CD4-positive, alpha-beta T cell treated with Interleukin-12 subunit alpha and Interleukin-12 subunit beta, for 1 hour (primary cell): ENCODE measurements at places on chromosomes 4 and X.
A peak's percentile ranks its signal among the peaks of the same experiment; 100 is the strongest.

- peak; percentile 64 for DNase-seq
Measured at GRCh38 chrX:49915361-49916222, 6.8 kb upstream of the CLCN5 start.

DNA sequence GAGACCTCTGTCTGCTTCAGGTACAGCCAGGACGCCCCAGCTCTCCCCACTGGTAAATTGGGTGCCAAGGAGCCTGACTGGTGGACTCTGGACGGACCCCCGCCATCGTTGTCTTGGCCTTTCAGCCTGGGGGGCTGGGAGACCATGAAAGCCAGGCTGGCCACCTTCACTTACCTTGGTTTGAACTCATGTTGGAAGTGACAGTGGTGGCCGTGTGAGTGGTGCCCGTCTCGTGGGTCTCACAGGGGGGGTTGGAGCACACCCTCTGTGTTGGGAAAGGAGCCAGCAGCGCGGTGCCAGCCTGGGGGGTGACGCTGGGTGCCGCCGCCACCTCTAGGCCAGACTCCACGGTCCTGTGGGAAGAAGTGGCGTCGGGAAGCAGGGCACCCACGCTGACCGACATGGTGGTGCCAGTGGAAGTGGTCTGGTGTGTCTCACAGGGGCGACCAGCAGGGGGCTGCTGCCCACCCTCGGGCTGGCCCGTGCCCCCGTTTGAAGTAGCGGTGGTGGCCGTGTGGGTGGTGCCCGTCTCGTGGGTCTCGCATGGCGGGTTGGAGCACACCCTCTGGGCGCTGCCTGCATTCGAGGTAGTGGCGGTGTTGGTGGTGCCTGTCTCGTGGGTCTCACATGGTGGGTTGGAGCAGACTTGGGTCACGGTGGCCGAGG, 9.6 kb upstream of the RENBP start:
- DNase-seq: no peak

- DNase-seq: no peak
Measured at GRCh38 chr4:136841526-136841925, 690.8 kb downstream of the PCDH18 start.

GRCh38 chr4:110198049-110198434, 373 bp downstream of the ELOVL6 start:
- no peak for DNase-seq

DNA sequence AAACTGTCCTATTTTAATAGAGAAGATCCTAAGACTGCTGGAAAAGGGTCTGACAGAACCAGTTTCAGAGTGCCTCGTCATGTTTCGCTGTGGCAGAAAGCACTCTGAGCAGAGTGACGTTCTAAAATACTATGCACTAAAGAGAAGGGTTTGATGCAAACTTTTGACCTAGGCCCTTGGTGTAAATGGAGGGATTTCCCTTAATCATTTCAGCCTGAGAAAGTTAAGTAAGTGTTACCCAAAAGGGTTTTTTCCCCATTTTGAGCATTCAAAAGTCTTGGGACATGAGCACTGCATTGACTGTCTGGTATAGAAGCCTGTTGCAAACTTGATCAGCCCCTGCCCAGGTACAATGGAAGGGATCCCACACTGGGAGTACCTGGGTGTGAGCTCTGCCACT, 157.5 kb upstream of the ATOH1 start:
- DNase-seq: no peak

DNA sequence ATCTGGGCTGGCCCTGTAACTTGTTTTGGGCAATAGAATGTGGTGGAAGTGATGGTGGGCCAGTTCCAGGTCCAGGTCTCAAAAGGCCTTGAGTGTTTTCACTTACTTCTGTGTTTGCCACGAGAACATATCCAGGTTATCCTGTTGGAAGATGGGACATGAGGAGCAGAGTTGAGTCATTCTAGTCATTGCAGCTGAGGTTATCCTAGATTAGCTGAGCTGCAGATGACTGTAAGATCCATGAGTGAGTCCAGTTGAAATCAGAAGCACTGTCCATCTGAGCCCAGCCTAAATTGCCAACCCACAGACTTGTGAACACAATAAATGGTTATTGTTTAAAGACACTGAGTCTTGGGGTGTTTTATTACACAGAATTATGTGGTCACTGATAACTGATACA, 45.3 kb upstream of the RPS6KA3 start:
- no peak for DNase-seq

- peak; percentile 41 for DNase-seq
Measured at GRCh38 chrX:101287402-101287801, 3.7 kb downstream of the TAF7L start.

GRCh38 chr4:112923516-112923915, 125.9 kb upstream of the ANK2 start:
- no peak for DNase-seq

DNA sequence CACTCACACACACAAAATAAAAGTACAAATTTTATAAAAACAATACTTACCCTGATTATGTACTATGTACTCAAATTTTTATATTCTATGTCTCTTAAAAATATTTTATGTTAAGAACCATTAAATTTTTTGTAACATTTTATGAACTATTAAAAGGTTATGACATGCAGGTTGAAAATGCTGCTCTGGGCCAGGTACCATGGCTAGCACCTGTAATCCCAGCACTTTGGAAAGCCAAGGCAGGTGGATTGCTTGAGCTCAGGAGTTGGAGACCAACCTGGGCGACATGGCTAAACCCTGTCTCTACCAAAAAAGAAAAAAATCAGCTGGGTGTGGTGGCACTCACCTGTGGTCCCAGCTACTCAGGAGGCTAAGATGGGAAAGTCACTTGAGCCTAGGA, 29.4 kb upstream of the SPINK2 start:
- DNase-seq: no peak

DNA sequence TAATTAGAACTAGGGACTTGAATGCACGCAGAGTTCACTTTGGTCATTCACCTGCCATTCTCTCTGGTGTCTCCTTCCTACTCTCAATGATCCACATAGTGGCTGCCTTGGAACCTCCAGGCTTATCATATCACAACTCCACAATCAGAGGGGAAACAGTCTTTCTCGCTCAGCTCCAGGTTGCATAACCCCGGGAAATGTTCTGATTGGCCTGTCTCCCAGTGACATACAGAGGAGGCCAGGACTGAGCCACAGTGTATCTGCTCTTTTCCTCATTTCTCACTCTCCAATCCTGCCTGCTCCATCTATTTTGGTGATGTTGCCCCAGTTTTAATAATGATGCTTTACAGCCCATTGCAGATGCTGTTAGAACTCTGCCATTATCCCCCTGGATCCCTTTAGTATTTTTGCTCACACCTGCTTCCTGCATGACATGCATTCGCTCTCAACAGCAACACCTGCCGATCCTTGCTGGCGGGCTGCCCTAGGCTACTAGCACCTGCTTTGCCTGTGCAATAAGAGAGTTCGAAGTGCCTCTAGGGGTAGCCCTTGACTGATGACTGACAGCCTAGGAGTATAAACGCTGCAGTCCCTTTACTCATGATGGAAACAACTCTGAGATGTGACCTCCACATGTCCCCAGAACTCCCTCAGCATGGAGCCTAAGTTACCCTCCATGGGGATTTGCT, 211.3 kb upstream of the RPS6KA3 start:
- DNase-seq: no peak

DNA sequence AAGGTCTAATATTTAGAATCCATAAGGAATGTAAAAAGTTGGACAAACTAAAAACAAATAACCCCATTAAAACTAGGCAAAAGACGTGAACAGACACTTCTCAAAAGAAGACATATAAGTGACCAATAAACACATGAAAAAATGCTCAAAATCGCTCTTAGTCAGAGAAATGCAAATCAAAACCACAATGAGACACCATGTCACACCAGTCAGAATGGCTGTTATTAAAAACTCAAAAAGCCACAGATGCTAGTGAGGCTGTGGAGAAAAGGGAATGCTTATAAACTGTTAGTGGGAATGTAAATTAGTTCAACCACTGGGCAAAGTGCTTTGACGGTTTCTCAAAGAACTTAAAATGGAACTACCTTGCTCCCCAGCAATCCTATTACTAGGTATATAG, 674.3 kb upstream of the MAGEB2 start:
- DNase-seq: no peak

DNA sequence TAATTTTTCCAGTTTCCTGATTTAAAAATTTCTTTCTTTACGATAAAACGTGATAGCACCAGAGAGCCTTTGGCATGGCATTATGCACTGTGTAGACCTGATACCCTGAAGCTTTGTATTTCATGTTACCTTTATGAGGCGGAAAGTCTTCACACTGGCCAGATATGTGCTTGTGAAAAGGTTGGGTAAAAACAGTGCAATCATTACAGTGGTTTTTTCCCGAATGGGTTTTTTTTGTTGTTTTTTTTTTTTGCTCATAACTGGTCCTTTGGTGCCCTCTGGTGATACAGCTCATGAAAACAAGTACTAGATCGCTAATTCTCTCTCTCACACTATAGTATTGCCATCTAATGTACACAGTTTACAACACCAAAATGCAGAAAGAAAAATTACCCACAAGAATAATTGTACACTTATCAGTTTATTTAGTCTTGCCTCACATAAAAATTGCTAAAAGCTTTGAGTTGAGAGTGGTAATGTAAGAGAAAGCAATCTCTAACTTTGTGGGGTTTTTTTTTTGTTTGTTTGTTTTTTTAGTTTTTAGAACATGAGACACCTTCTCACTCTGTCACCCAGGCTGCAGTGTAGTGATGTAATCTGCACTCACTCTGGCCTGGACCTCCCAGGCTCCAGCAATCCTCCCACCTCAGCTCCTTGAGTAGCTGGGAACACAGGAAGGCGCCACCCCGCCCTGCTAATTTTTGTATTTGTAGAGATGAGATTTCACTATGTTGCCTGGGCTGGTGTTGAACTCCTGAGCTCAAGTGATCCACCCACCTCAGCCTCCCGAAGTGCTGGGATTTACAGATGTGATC, 21.3 kb downstream of the SPCS3 start:
- DNase-seq: peak; percentile 42

DNA sequence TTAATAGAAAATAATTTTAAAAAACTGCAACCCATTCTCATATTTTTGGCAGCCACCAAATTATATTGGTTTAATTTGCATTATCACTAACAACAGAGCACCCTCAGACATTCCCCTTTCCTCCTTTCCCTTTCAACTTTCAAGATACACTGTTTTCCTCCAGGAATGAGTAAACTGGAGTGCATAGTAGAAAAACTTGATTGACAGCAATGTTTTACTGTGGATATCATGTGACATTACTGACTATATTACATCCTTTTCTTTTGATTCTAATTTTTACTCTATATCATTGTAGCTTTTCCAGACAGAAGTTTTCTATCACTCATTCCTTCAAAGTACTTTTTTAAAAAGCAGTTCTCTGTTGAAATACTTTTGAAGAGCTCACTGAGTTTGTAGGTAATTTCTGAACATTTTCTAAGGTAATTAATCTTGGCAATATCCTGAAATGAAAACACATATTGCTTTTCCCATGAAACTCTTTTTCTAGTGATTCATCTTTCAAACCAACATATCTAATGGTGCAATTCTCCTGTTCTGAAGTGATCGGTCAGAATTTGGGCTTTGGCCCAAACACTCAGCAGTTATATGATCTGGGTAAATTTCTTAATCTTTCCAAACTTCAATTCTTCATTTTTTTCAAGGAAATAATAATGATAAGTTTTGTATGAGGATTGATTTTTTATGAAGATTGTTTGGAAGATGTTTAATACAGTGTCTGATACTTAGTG, 920.4 kb upstream of the EPHA5 start:
- DNase-seq: no peak

DNA sequence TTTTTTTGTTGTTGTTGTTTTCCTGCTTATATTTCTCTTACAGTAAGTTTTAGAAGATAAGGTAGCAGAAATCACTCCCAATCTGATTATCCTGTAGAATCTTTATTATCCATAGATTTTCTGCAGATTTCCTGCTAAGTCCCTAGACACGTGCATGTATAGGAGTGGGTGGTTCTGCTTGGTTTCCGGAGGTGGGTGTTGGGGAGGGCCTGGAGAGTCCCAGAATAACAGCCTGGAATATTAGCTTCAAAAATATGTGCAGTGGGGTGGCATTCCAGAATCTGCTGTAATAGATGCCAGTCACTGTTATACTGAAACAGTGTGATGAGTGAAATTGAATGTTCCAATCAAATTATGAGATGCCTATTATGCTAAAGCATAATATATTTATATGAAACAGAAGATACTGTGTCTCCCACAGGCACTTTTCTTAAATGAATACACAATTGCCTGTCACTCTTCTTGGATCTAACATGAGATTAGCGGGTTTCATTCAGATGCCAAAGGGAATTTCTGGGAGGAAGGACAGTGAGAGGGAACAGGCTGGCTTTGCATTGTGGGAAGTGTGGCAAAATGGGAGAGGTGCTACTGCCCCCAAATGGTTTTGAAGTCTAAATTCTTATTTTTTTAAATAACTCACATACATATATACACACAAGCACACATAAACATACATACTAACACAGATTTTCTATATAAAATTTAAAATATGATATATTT, 37.6 kb downstream of the C4orf50 start:
- DNase-seq: no peak

- no peak for DNase-seq
Measured at GRCh38 chr4:91233164-91233563, 1070.6 kb upstream of the GRID2 start.

GRCh38 chr4:177737387-177737940, 295.2 kb upstream of the AGA start:
- no peak for DNase-seq

GRCh38 chr4:7244331-7244665, 52.0 kb downstream of the SORCS2 start:
- no peak for DNase-seq

DNA sequence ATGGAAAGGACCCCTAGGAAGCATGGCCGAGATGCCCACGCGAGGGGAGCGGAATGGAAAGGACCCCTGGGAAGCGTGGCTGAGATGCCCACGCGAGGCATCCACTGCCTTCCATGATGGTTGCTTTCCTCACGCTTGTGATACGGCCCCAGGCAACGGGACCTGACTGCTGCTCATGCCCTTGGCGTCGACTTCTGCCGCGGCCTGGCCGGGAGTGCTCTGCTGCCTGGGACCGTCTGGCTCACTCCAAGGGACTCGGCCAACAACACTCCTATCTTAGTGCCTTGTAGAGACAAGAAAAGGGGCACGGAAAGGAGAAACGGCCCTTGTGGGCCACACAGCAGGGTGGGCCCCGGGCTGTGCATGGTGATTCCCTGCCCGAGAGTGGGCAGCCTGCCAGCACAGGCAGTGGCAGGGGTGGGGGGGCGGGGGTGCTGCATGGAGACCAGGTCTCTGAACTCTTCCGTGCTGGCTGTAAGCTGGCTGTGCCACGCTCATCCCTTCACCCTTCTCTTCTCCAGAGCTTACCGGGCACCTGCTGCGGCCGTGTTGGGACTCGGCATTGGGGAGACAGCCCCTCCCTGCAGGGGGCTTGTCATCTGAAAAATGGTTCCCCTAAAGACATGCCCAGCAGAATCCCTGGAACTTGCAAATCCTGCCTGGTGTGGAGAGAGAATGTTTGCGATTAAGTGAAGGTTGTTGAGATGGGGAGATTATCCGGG, 38.6 kb upstream of the HMX1 start:
- DNase-seq: no peak

DNA sequence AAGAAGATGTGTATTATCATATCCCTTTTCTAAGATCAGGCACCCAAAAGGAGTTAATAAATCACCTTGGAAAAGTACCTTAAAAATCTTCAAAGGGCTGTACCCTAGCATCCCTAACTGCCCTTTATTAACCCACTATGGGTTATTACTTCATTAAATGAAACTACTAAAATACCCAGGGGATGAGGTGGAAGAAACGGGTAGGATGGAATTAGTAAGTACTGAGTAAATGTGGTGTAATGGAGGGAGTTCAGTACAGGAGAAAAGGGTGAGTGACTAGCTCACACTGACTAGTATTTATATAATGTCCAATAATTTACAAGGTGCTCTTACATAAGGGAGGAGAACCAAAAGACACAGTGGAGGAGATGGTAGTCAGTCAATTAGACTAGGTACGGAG, 51.0 kb upstream of the RASGEF1B start:
- no peak for DNase-seq

GRCh38 chr4:75698162-75698962, 25.2 kb upstream of the G3BP2 start:
- peak; percentile 36 for DNase-seq
